Stimulated activated CD8-positive, alpha-beta memory T cell treated with anti-CD3 and anti-CD28 coated beads, Interleukin-7, amount 100 ng/mL, for 24 hours (primary cell): ENCODE measurements at places on chromosomes 13 and 19.

GRCh38 chr13:91649456-91649855, 251.0 kb downstream of the GPC5 start:
- no peak for DNase-seq

GRCh38 chr19:35983177-35983576, 11.8 kb upstream of the SDHAF1 start:
- no peak for DNase-seq

- no peak for DNase-seq
These were observed 71.6 kb upstream of the TM9SF2 start for GRCh38 chr13:99429670-99430069.

DNA sequence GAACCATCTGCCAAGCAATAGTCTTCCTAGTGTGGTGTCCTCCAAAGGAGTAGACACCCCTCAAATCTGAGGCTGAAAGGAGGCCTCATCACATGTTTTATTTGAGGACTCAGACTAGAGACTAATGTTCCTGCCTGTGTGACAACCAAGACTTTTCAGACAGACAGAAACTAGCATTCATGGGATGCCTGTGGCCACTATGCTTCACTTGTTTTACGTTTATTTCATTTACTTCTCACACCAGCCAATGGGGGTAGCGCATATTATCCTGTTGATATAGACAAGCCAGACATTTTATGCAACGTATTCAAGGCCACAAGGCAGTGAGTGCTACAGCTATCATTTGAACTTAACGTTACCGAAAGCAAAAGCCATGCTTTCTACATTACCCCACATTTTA, 391.7 kb upstream of the HTR2A start:
- DNase-seq: no peak

GRCh38 chr19:34336781-34337271, 28.2 kb upstream of the GPI start:
- no peak for DNase-seq

GRCh38 chr13:114146629-114147028, 14.2 kb upstream of the RASA3 start:
- no peak for DNase-seq

GRCh38 chr19:22527554-22527953, 105.4 kb upstream of the ZNF98 start:
- DNase-seq: no peak

- DNase-seq: no peak
These were observed 22.0 kb downstream of the LHFPL6 start for GRCh38 chr13:39580881-39581575.

DNA sequence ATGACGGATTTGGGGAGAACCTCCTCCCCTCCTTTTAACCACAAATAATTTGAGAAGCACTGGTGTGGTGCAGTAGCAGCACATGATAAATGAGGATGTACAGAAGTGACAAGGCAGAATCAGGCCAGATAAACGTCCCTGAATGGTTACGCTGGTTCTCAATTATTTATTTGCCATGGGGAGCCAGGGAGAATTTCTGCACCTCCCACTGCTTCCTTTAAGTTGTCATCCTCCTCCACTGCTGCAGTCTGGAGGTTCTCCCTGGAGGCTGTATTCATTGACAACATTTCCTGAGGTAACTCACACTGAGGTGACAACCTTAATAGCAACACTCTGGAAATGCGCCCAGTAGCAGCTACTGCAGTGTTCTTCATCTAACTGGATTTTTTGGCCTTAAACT, 308.9 kb upstream of the SLITRK1 start:
- DNase-seq: no peak

- DNase-seq: no peak
These were observed 14.4 kb downstream of the LIG4 start for GRCh38 chr13:108200781-108201398.

GRCh38 chr19:12921047-12921446, 2.0 kb upstream of the SYCE2 start:
- no peak for DNase-seq

- DNase-seq: no peak
These were observed 18.6 kb downstream of the DOCK9 start for GRCh38 chr13:98959291-98959690.

- DNase-seq: no peak
These were observed 67.3 kb upstream of the ITM2B start for GRCh38 chr13:48165727-48166126.

GRCh38 chr13:48828962-48829411, 146.7 kb upstream of the FNDC3A start:
- no peak for DNase-seq

GRCh38 chr13:35797991-35798390, 321.5 kb upstream of the MAB21L1 start:
- no peak for DNase-seq

DNA sequence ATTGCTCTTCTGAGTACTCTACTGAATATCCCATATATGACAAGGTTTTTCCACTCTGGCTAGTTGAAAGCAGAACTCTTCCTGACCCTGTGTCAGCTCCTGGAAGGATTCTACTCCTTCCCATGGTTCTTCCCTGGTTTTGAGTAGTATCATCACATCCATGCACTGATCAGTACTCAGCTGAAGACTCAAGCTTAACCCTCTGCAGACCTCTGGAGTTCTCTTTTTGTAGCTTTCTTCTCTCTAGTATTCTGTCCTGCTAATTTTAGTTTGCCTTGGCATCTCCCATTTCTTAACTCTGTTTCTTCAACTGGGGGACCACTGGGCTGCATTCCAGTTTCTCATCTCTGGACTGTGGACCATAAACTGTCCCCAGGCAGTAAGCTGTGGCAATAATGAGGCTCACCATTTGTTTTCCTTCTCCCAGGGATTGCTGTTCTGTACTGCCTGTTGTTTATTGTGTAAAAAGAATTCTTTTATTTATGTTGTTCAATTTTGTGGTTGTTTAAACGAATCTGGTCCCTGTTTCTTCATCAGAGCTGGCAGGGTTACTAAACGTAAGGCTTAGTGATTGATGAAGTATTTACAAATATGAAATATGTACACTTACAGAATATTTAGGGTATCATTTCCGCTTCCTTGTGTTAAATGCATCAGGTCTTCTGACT, 19.7 kb downstream of the LPAR6 start:
- no peak for DNase-seq

- no peak for DNase-seq
These were observed 9.2 kb upstream of the GMIP start for GRCh38 chr19:19652482-19653295.

- peak; percentile 64 for DNase-seq
These were observed 11.8 kb downstream of the LRRC4B start for GRCh38 chr19:50556282-50557008.

DNA sequence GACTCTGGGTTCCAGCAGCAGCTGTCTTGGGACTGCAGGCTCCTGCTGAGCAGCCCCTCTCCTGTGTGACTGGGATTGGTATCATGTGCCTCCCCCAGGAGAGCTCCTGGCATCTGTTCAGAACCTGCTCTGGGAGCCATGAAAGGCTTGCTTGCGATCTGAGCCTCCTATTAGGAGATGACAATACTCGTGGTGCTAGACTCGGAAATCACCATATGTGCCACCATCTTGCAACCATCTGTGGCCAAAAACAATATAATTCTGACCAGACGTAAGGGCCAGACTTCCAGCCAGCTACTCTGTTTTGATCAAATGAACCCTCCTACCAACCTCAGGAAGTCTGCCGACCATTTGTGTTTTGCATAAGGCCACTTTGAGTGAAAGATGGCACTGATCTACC, 484.7 kb downstream of the IRS2 start:
- DNase-seq: no peak

GRCh38 chr19:46296722-46297461, at the start of gene HIF3A:
TSS of gene HIF3A (plus strand) at chr19:46297042. CDS start at chr19:46297077, 35 bp downstream.
- DNase-seq: no peak

- no peak for DNase-seq
These were observed 1608.8 kb upstream of the PCDH20 start for GRCh38 chr13:63024458-63024857.

DNA sequence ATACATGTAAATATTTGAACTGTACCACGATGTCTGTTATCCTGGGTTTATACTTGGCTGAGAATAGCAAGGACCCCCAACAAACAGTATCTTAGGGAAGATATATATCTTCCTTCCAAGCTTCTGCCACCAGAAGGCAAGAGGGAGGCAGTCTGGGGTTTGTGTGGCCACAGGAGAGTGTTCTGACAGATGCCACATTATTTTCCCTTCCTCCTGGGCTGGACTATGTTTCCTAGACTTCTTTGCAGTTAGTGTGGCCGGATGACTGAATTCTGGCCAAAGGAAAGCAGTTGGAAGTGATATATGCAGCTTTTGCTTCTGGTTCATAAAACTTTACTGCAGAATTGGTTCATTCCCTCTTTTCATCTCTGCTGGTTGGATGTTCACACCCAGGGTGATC, 39.9 kb upstream of the TMTC4 start:
- no peak for DNase-seq

DNA sequence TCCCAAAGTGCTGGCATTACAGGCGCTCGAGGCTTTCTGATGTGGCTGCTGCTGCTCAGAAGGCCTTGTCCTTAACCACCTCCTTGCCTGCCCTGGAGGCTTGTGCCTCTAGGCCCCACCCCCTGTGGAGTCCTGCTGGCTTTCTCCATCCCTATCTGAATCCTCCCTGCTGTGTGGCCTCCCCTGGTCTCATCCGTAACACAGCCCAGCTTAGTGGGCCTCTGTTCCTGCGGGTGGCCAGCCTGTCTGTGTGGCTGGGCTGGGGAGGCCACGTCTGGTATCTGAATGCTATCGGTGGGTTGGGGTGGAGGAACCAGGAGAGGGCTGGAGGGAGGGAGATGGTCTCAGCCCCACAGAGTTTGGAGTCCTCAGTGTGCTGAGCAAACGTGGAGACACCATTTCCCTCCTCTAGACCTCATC, 4.7 kb downstream of the RPL28 start:
- DNase-seq: no peak

DNA sequence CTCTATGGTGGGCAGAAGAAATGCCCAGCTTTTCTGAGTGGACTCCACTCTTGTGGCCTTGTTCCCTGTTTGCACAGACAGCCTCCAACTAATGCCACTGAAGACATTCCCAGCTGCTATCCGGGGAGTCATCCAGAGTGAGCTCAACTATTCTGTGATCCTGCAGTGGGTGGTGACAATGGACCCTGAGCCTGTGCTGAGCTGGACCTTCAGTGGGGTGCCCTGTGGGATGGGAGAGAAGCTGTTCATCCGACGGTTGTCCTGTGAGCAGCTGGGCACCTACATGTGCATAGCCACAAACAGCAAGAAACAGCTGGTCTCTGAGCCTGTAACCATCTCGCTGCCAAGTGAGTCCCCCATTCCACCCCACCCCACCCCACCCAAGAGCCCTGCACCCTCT, 10.3 kb downstream of the IGSF23 start:
- no peak for DNase-seq

DNA sequence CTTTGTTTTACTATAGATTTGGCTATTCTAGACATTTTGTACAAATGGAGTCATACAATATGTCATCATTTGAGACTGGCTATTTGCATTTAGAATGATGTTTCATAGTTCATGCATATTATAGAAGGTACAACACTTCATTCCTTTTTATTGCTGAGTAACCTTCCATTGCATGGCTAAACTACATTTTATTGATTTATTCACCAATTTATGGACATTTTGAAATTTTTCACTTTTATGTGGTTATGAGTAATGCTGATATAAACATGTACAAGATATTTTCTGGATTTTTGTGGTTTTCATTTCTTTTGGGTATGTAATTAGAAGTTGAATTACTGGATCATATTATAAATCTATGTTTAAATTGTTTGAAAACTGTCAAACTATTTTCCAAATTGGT, 710.3 kb upstream of the SLITRK5 start:
- DNase-seq: no peak

- no peak for DNase-seq
These were observed 23.6 kb upstream of the CCDC124 start for GRCh38 chr19:17909003-17909732.
